Thyroid gland (tissue), 4 donors: ENCODE measurements at places on chromosomes 7 and 10.
A peak's percentile ranks its signal among the peaks of the same experiment; 100 is the strongest.

DNA sequence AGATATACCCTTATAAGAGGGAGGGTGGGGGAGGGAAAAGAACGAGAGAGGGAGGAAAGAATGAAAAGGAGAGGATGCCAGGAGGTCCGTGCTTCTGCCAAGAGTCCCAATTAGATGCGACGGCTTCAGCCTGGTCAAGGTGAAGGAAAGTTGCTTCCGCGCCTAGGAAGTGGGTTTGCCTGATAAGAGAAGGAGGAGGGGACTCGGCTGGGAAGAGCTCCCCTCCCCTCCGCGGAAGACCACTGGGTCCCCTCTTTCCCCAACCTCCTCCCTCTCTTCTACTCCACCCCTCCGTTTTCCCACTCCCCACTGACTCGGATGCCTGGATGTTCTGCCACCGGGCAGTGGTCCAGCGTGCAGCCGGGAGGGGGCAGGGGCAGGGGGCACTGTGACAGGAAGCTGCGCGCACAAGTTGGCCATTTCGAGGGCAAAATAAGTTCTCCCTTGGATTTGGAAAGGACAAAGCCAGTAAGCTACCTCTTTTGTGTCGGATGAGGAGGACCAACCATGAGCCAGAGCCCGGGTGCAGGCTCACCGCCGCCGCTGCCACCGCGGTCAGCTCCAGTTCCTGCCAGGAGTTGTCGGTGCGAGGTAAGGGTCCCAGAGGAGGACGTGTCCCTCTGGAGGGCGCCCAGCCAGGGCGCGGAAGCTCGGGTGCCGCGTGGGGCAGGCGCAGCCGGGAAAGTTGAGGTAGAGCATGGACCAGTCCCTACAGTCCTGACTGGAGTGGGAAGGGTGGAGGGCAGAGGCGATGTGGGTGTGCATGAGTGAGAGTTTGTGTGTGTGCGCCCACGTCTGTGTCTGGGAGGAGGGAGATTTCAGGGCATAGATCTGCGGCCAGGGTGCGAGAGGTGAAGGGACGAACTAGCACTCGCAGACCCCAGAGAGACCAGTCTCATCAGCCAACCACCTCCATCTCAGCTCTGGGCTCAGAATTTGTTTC is 844 bp downstream of the GRM3 start:
- peak; percentile 28 for DNase-seq

DNA sequence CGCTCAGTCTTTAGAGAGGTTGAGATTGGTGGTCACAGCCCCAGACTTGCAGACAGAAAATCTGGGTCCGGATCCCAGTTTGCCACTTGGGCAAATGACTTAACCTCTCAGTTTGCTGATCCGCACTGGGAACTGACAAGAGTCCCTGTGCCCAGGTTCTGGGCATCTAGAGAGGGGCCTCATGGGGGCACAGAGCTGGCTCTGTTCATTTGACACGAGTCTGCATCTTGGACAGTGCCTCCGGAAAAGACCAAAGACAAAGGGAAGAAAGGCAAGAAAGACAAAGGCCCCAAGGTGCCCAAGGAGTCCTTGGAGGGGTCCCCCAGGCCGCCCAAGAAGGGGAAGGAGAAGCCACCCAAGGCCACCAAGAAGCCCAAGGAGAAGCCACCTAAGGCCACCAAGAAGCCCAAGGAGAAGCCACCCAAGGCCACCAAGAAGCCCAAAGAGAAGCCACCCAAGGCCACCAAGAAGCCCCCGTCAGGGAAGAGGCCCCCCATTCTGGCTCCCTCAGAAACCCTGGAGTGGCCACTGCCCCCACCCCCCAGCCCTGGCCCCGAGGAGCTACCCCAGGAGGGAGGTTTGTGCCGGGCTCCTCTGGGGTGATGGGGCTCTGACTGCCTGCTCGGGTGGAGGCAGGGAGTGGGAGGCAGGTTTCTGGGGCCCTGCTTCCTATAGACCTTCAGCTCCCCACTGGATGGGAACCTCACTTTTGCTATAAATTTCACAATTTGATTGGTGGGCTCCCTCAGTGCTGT is 2.3 kb downstream of the AEBP1 start:
- no peak for DNase-seq

DNA sequence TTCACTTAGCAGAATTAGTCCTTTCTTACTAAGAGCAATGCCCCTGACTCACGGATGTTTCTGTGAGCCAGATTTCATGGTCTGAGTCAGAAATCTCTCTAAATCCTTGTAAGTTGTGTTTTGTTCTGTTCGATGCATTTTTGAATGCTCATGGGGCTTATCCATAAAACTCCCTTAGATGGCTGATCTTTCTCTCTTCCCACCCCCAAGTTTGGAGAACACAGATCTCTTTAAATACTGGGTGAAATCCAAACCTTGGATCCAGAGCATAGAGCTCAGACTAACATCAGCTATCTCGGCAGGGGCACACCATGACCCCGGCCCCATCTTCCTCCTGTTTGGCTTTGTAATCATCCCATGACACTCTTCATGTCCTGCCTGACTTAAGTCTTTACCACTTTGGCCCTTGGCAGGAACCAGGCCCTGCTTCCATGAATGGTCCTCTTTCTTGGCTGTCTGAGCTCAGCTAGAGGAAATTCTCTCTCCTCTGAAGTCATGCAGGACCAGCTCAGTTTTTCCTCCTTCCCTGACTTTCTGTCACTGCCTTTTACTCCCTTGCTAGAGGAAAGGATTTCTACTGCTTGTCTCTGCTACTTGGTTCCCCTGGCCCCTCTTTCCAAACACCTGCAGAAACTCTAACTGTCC is 120.4 kb upstream of the RAB11FIP2 start:
- no peak for DNase-seq

DNA sequence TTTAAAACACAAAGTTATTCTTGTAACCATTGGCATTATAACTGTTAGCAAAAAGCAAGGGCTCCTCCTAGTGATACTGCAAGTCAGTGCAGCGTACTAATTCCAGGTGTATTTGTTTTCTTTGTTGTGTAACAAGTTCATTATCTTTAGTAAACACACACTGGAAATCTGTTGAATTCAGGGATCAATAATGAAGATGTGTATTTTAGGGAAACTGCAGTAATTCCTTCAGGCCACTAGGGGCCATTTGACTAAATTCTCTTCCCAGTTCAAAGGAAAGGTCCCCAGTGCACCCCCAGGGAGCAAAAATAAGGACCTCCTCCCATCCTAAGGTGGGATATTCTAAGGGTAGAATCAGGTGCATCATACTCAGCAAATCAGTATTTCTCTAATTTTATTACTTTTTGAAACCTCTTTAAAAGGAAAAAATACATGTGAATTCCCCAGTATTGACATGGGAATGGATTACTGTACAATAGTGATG is 158.6 kb upstream of the LYZL1 start:
- no peak for DNase-seq

- peak; percentile 69 for DNase-seq
Measured at GRCh38 chr10:98262571-98262970, 5.4 kb downstream of the LOXL4 start.

GRCh38 chr10:17980846-17981565 is 29.3 kb downstream of the SLC39A12 start:
- no peak for DNase-seq
